Stomach (tissue), 19 donors: ENCODE measurements at places on chromosomes 12 and 14. TPM values are rescaled to one million over a fixed set of nuclear protein-coding genes. Genes with fewer than 3 reads are reported as not detected.

The TOMM20L gene
- not detected for total RNA-seq

The ENDOU gene
- total RNA-seq: not detected

The KRT3 gene
- total RNA-seq: not detected

The AICDA gene
- total RNA-seq: not detected

The OAS1 gene
- total RNA-seq: 25.7 TPM

The GPRC5D gene
- not detected for total RNA-seq

The GPR132 gene
- total RNA-seq: under 0.01 TPM

The CEP128 gene
- 11.2 TPM for total RNA-seq

The FBXO33 gene
- total RNA-seq: 4.7 TPM

The KCNK10 gene
- total RNA-seq: 1.0 TPM

The NYNRIN gene
- 2.9 TPM for total RNA-seq

The KRT78 gene
- total RNA-seq: not detected

The NANOG gene
- not detected for total RNA-seq

The TRPV4 gene
- not detected for total RNA-seq

- no peak for DNase-seq
Measured at GRCh38 chr12:82959821-82960220, 273.1 kb downstream of the TMTC2 start.

- no peak for DNase-seq
Measured at GRCh38 chr12:2401040-2401439, 348.3 kb downstream of the CACNA1C start.

GRCh38 chr12:18899678-18900317 lies 161.9 kb downstream of the CAPZA3 start:
- no peak for DNase-seq

GRCh38 chr14:91732859-91733477 lies 1.1 kb upstream of the CATSPERB start:
- no peak for DNase-seq

- no peak for DNase-seq
Measured at GRCh38 chr12:105228966-105229365, 7.0 kb downstream of the APPL2 start.

- DNase-seq: no peak
Measured at GRCh38 chr14:52352061-52352491, 38.0 kb downstream of the PTGER2 start.

- no peak for DNase-seq
Measured at GRCh38 chr12:116043659-116044535, 233.6 kb downstream of the MED13L start.

- no peak for DNase-seq
Measured at GRCh38 chr14:68656452-68656851, 136.4 kb downstream of the ZFP36L1 start.

DNA sequence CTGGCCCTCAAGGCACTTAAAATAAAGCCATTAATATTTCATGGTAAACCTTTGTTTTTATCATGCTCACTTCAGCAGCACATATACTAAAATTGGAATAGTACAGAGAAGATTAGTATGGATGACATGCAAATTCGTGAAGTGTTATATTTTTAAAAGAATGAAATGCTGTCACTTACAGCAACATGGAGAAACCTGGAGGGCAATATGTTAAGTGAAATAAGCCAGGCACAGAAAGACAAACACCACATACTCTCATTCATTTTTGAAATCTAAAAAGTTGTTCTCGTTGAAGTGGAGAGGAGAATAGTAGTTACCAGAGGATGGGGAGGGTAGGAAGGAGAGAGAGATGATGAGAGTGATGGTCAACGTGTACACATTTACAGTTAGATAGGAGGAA lies 45.4 kb upstream of the ATP2B1 start:
- DNase-seq: no peak

DNA sequence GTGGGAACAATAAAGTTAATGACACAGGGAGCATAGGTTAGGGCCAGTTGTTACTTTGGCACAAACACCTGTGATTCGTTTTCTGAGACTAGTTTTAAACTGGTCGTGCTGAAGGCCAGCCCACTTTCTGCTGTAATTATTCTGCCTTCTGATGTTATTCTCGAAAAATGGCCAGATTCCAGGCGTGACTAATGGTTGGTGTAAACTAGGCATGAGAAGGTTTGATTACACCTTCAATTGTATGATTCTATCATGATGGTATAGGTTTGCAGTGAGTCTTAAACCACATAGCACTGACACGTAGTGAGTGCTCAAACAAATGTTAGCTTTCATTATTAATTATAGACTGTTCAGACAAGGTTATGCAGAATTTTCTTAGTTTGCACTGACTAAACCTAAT lies 39.0 kb downstream of the CKB start:
- peak; percentile 47 for DNase-seq

GRCh38 chr12:128387811-128388422 lies 120.9 kb downstream of the TMEM132C start:
- DNase-seq: peak; percentile 37

- DNase-seq: no peak
Measured at GRCh38 chr12:65204886-65205525, 35.6 kb downstream of the LEMD3 start.

DNA sequence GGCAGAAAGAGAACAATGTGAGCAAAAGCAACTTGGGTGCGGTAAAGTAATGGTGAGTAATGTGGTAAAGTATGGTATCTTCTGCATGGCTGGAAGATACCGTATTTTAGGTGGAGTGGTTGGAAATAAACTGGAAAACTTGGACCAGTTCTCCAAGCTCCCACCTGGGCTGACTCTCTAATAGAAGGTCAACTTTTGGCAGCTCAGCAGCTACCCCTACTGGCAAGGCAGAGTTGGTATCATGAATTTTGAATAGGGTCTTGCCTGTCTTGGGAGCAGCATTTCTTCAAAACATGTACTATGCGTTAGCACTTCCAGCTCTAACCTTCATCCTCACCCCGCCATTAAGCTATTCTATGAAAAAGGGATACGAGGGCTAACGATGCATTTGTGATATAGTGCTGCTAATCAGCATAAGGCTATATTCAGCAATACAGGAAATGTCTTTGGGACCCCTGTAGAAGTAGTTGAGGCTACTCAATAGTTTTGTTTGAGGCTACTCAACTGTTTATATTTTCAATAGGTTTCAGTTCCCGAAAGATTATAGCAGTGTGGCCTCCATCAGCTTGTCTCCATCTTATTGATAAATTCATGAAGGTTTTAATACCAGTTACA lies 276.3 kb upstream of the FAR2 start:
- peak; percentile 25 for DNase-seq

- no peak for DNase-seq
Measured at GRCh38 chr12:4293299-4293965, 19.9 kb downstream of the CCND2 start.

- no peak for DNase-seq
Measured at GRCh38 chr14:39827901-39828655, 395.8 kb upstream of the FBXO33 start.

GRCh38 chr12:2463719-2464118 lies 331.1 kb upstream of the FKBP4 start:
- no peak for DNase-seq

- peak; percentile 40 for DNase-seq
Measured at GRCh38 chr12:104064842-104065427, 604 bp downstream of the HCFC2 start.

DNA sequence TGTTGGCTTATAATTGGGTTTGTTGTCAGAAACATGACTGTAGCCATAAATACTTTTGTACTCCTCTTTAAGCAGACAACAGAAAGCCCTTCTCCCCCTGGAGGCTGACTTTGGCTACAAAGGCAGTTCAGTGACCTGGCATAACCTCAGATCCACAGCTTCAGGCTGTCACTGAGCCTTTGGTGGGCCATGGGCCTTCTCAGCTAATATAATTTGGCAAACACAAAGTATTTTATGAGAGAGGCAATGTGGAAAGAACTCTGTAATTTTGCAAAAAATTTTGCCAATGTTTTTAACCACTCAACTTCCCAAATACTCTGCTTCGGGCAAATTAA lies 15.5 kb upstream of the MGP start:
- no peak for DNase-seq

- DNase-seq: no peak
Measured at GRCh38 chr12:87671757-87672156, 357.4 kb downstream of the C12orf50 start.

DNA sequence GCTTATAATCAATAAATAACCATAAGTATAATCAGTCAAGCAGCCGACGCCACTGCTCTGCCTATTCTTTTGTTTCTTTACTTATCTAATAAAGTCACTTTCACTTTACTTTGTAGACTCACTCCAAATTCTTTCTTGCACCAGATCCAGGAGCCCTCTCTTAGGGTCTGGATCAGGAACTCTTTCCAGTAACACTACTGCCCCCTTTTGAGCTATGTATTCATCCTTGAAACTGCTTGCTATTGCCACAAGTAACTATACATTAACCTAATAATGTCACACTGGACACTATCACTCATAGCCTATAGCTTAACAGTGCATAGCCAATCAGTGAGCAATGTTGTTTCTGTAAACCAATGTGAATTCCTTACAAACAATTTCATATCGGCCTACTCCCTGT lies 2.8 kb upstream of the NID2 start:
- DNase-seq: no peak

DNA sequence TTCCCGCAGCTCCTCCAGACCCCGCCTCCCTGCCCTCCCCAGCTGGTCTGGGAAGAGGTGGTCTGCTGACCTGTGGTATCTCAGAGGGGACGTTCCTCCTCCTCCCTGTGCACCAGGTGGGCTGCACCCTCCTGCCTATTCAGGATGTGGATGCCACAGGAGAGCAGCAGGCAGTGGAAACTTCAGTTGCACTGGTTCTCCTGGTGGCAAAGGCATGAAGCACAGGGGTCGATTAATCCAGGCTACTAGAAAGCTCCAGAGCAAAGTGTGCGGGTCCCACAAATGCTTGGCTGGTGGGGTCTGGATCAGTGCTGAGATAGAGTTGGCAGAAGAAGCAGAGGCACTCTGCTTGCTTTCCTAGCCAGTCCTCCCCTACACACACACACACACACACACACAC lies 197.0 kb downstream of the SLC41A2 start:
- no peak for DNase-seq

DNA sequence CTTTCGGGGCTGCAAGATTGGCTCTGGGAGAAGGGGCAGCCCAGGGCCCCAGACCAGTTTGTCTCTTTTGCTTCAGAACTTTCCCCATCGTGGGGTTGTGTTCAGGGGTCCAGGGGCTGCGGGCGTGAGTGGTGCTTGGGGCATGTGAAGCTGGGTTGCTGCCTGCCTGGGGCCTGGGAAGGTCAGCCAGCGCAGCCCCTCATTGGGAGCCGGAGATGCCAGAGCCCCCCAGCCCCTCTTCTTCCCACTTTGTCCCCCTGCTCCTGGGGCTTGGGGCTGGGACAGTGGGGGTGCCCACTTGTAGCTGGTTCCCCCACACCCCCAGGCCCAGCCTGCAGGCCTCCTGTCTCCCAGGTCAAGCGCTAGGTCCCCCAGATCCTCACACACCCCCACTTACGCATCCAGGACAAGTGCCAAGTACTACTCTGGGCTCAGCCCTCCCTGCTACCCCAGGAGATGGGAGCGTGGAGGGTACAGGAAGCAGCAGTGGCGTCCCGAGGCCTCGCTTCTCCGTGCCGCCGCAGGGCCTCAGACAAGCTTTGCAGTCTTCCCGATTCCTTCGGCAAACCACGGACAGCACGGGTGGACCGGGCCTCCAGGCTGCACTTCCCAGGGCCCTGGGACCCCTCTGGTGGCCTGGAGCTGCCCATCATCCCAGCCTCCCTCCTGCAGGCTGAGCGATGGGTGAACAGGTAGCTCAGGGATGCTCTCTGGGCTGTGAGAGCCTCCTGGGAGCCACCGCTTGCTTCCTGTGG lies 41.5 kb downstream of the PACS2 start:
- no peak for DNase-seq

- no peak for DNase-seq
Measured at GRCh38 chr12:111436811-111437210, 31.1 kb downstream of the SH2B3 start.

- no peak for DNase-seq
Measured at GRCh38 chr14:104633276-104634137, 28.9 kb upstream of the TMEM179 start.

DNA sequence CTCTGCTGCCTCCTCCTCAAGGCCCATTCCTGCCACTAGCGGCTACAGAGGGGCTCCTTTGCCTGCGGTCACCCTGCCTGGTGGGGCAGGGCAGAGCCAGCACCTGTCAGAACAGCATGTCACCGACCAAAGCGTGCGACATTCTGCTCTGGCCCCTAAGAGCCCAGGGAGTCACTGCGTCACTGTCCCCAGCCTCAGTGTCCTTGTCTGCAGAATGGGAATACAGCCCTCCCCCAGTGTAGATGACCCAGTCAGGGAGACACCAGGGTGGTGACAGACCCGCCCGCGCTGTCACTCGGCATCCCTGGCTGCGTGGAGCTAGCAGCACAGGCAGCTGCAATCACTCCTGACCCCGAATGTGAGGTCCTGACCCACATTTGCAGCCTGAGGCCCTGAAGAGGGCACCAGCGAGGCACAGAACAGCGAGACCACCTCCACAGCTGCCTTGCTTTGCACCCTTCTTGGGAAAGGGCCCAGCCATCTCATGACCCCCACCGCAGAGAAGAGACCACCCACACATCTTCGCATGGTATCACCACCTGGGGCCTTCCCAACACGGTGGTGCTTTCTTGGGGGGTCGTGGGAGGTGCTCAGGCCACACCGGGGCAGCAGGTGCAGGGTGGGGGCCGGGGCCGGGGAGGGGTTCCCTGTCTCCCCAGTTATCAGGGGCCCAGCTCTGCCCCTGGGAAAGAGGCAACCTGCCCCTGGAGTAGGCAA lies 2.5 kb downstream of the AHNAK2 start:
- DNase-seq: peak; percentile 38

DNA sequence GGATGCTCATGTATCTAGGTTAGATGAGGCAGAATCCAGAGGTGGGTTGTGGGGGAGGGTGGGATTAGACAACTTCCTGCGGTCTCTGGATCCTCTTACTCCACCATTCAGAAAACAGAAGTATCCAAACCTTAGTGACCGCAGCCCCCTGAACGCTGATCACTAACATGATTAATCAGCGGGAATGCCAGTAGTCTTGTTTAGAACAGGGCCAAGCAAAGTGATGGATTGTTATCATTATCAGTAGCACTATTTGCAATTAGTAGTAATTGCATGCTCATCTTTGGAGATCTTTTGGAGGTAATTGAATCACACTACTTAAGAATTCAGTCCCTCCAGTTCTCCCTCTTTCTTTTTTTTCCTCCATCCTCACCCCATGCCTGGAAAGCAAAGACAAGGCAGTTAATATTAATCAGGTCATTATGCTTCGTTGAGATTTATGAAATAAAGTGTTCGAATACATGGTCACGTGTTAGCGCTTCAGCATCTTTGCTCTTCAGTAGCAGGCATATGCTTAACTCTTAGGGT lies 182.8 kb upstream of the NTF3 start:
- DNase-seq: no peak

DNA sequence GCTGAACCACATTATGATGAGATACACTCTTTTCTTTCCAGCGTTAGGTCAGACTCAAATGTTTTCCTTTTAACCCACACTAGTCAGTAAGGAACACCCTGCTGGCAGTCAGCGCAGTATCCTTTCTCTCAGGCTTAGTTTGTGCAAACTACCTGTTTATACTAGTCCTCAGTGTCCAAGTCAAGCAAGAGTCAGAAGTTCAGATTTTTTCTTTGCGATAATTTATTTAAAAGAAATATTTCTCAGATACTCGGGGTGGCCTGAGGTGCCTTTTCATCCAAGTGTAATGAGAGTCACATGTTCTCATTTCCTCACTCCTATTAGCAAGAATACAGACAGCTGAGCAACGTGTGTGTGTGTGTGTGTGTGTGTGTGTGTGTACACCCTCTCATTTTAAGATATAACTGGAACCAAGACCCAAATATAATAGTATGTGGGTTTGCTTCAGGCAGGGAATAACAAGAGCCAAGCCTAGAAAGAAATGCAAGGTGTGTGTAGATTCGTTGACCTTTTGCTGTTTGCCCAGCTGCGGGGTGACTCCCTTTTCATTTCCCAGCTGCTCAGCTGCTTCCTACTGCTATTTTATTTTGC lies 182.7 kb downstream of the KICS2 start:
- peak; percentile 64 for DNase-seq
